ENCODE measurements at places on chromosomes 13 and 19.

GRCh38 chr19:4123615-4124568 lies at the start of gene MAP2K2:
Gene MAP2K2, minus strand, starts transcription at chr19:4124122. Its CDS starts 247 bp downstream, at chr19:4123875.
- DNase-seq: peak; percentile 74

- DNase-seq: no peak
Observed at GRCh38 chr19:11205939-11206570, 8.7 kb upstream of the KANK2 start.

- no peak for DNase-seq
Observed at GRCh38 chr13:53642306-53642705, 613.7 kb downstream of the OLFM4 start.

DNA sequence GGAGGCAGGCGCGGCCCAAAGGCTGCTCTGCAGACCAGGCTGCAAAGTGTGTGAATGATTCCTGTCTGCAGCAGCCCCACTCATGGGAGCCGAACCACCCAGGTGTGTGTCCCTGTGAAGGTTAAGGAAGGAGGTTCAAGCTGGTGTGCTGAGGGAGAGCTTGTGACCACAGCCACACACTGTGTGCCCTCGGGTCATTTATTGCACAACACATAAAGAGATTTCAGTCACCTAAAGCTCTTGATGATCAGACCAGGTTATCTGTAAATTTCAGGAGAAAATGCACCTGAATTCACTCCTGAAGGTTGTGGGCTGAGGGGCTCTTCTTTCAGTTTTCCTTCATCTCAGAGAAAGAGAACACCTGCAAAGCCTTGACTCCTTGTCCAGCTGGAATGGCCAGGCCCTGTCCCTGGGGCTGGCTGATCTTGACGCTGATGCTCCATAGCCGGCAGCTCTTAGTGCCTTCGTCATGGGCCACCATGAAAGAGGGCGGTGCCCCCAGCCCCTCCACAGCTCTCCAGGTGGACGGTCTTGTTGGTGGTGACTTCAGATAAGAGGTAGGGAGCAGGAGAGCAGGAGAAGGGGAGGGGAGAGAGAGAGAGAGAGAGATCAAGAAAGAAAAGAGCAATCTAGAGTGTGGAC lies 110.8 kb upstream of the C1QTNF9B start:
- DNase-seq: no peak

DNA sequence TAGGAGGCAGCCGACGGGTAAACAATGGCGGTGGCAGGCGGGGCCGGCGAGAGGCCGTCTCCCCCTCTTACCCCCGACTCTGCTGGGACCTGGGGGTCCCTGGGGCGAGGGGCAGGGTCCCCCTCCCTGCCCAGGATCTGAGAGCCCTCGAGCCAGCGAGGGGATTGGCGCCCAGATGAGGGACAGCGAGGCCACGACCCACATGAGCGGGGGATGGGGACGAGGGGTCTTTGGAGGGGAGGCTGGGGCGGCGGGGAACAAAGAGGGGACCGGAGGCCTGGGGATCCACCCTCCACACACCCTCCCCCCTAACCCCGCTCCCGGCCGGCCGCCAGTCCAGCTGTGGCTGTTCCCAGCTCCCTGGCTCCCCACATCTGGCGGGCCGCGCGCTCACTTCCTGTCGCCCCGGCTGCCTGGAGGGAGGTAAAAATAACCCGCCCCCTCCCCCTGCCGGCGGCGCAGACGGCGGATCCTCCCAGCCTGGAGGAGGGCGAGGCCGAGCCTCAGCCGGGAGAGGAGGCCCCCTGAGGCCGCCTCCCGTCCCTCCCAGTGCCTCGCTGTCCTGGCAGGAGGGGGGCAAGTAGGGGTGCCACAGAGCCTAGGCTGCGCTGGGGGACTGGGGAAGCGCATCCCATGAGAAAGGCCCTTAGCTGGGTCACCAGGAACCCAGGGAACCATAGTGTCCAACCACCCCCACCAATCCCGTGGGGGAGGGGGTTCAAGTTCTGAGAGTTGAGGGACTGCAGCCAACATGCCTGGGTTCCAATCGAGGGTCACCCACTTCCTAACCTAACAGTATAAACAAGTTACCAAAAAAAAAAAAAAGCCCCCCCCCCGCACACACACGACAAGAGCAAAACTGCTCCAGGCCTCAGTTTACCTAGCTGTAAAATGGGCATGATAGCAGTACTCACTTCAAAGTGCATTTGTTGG lies 29.3 kb upstream of the NANOS3 start:
- DNase-seq: peak; percentile 69

GRCh38 chr19:5333581-5334365 lies 6.8 kb downstream of the PTPRS start:
- no peak for DNase-seq

- no peak for DNase-seq
Observed at GRCh38 chr19:47758443-47758804, 13.1 kb downstream of the NOP53 start.

GRCh38 chr13:72180253-72180952 lies 313.4 kb upstream of the DACH1 start:
- DNase-seq: no peak

GRCh38 chr13:71801781-71802180 lies 65.2 kb downstream of the DACH1 start:
- no peak for DNase-seq

DNA sequence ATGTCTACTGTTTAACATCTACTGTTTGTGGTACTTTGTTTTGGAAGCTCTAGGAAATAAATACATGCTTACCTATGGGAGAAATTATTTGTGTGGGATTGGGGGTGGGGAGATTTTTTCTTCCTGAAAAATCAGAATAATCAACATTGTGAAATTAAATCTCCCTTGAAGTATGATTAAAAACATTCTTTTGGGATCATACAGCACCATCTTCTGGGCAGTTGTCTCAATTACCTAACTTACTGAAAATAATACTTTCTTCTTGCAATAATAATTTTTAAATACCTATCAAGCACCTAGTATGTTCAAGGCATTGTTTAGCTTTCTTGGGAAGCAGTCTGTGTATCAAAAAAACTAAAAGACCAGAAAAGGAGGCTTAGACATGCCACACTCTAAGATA lies 576.5 kb upstream of the ARGLU1 start:
- no peak for DNase-seq

All from T47D (cell line).